ENCODE measurements at places on chromosomes 4 and X.

DNA sequence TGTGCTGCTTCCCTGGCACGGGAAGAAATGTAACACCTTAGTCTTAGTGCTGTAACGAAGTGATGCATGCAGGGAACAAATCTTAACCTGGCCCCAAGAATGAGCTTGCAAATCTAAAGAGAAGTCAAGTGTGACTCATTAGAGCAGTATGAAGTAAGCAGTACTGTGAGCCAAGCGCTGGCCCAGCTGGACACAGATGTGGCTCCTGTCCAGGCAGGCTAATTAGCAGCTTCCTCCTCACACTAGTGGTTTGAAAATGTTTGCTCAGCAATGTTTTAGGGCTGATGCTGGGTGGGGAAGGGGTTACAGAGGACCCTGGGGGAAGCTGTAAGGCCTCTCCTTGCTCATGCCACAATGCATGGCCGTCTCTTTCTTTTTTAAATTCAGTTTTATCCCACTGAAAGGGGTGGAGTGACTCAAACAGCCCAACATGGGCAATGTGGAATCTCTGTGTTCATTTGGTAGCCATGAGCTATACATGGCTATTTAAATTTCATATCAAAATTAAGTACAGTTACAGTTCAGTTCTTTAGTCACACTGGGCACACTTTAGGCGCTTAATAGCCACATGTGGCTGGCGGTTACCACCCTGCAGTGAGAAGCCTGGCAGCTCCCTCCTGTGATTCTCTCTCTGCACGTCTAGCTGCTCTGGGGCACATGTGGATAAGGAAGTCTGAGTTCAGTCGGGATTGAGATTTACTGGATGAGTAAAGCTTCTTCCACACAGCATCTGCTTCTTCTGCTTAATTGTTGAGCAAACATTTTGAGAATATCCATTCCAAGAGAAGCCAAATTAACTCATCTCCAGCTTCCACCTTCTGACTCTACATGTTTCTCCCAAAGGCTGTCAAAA is 48.8 kb downstream of the MAP7D2 start:
- DNase-seq = no peak

DNA sequence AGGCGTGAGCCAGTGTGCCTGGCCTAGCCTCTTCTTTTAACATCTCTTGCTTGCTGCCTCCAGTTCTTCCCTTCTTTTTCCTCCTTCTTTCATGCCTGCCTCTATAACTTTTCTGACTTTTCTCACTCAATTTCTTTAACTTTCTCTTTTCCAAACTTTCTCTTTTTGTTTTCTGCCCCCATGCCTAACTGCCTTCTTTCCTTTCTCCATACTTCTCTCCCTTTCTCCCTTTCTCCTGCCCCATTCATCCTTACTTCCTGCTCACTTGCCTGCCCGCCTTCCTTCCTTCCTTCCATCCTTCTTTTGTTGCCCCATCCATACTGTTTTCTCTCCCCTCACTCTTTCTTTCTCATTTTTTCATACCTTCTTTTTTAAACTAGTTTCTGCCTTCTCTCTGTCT is 105.2 kb downstream of the RBMX2 start:
- no peak for DNase-seq

- no peak for DNase-seq
Measured at GRCh38 chrX:53250556-53250955, 25.5 kb upstream of the KDM5C start.

- DNase-seq = no peak
Measured at GRCh38 chr4:2907706-2908293, 55.4 kb downstream of the NOP14 start.

DNA sequence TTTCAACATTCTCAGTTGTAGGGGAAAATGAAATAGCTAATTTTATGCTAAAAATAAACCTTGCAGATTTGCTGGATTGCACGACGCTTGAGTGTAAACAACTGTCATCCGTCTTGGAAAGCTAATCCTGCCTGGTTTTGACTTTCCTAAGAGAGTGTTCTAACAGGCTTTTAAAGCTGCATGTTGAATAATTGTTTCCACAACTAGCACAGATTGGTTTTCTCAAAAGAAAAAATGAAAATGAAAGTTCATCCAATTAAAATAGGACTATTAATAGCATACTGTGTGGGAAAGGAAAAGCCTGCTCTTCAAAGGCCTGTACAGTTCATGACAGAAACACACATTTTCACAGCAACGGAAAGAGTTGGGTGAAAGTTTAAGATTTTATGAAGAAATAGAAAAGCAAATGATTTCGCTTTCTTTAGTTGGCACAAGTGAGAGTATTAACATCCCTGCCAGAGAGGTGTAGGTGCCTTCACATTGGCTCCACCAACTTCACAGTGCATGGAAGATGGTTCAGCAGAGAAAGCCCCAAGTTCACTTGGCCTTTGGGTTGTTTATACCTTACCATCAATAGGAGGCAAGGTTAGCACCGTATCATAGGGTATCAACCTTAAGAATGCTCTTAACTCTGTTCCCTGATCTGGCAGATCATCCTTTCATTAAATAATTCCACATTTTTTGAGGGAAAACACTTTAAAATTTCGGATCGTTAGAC is 140.0 kb upstream of the GUCY1A1 start:
- no peak for DNase-seq

- no peak for DNase-seq
Measured at GRCh38 chrX:3711331-3711917, 2.0 kb downstream of the PRKX start.

- no peak for DNase-seq
Measured at GRCh38 chr4:46385946-46386345, 4.0 kb downstream of the GABRA2 start.

DNA sequence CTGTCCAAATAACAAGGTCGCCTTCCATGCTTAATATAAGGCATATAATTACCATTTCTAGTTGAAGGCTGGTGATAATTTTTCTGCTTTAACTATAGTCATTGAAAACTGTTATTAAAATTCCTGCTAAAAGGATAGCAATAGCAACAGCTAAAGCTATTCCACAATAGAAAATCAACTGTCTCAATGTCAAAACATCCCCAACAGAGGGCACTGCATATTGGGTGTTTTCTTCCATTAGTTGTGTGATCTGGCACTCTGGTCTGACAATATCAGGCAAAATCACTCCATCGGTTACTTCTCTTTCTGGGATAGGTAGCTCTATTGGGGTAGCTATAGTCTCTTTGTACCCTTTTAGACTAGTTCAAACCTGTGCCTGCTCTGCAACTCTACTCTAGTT is 53.5 kb downstream of the TMPRSS11F start:
- DNase-seq = no peak

DNA sequence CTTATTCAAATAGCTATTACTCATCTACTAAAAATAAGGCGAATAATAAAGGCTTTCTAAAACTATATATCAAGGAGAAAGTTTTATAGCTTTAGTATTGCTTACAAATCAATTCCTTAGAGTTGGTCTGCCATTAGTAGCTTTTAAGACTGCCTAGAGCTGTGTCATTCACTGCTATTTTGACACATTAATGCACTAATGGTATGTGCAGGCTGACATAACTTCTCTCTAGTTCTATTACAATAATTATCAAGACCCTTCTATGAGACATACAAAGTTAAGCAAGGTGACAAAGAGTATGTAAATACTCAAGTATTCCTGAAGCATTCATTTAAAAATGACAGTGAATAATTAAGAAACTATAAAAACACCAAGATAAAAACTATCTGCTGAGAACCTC is 625.3 kb downstream of the STPG2 start:
- no peak for DNase-seq

- DNase-seq = no peak
Measured at GRCh38 chr4:153276971-153277370, 67.5 kb upstream of the MND1 start.

DNA sequence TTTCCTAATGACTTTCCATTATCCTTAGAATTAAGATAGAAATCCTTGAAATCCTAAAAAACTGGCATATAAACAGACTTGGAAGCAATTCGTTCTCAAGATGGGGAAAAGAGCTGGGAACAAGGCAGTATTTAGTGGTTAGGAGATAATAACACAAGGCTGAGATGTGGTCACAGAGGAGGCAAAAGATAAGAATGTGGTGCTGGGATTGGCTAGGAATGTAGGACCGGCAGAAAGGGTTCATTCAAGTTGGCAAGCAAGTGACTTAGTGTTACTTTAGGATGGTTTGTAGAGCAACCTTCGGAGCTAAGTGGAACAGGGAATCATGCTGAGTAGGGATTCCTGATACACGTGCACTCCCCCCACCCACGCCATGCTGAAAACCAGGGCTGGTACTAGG is 121.9 kb upstream of the RPS6KA3 start:
- DNase-seq = no peak

- DNase-seq = no peak
Measured at GRCh38 chrX:21973321-21974010, 33.0 kb downstream of the SMS start.

DNA sequence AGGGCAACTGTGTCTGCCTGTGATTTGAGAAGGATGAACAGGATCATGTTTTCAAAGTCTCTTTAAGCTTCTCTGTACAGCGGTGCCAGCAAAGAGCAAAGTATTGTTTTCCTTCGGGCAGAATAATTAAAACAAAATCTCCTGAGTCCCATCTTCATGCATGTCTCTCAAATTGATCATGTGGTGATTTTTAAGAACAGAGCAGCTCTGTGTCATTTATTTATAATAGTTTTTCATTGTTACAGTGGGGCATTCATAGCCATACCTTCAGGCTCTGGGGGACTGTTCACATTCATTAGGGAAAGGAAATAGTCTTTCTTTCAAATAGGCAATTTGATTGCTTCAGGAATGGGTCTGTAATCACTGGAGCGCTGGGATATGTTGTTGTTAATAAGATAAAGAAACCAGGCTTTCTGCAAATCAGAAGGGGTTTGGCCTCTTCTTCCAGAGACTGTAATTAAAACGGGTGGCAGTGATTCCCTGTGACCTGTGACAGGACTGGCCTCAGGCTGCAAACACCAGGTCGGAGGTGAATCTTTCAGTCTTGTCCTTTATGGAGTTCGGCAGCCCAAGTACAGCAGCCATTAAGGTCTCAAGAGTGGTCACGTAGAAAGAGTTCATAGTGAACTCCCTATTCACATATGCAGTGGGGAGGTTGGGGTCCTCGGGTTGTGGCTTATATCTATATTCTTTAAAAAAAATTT is 29.3 kb upstream of the CBR4 start:
- DNase-seq = peak; percentile 35

GRCh38 chrX:72644946-72645345 is 69.2 kb downstream of the PHKA1 start:
- peak; percentile 25 for DNase-seq

DNA sequence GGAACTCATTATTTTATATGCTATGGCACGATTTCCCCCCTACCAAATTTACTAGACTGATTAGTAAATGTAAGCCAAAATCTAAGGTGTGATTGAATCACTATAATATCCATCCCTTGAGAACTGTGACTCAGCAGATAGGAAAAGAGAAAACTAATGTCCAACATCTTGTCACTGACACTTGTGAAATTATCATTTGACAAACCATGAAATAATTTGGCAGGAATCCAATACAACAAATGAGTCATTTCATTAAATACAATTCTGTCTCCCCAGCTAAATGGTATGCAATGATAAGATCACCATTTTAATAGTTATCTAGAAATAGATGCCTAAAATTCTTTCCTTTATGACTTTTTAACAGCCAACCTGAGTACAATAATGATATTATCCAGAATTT is 462.3 kb downstream of the DMD start:
- no peak for DNase-seq

- DNase-seq = no peak
Measured at GRCh38 chr4:7854697-7855370, 84.8 kb downstream of the AFAP1 start.

DNA sequence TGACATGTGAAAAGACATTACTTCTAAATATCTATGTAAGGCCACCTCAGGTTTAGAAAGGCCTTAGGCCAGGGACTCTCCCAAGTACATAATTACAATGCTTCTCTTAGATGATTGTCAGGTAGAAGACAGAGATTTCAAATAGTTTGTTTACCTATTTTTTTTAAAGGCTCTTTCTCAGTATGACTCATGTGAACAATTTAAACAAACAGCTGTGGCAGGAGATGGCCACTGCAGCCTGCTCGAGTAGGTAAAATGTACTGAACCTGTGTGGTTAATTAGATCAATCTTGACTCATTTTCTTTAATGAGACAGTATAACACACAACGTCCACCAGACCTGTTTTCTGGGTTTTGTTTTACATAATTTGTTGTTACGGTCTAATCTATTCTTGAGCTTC is 50.2 kb downstream of the LEF1 start:
- no peak for DNase-seq

DNA sequence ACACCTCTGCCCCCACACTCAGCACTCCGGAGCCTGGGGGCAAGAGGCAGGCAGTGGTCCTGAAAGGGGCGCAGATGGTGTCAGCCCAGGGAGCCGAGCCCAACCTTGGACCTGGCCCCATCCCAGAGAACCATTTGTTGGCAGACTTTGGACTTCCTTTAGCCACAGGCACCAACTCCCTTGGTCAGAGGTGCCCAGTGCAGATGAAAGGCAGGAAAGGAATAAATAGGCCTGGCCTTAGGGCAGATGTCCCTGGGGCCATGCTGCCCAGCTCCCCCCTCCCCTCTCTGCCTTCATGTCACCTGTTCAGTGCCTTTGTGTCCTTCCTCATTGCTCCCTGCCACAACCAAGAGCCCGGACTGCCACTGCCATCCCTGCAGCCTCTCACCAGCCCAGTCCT is 52.8 kb downstream of the SEL1L3 start:
- DNase-seq = no peak

DNA sequence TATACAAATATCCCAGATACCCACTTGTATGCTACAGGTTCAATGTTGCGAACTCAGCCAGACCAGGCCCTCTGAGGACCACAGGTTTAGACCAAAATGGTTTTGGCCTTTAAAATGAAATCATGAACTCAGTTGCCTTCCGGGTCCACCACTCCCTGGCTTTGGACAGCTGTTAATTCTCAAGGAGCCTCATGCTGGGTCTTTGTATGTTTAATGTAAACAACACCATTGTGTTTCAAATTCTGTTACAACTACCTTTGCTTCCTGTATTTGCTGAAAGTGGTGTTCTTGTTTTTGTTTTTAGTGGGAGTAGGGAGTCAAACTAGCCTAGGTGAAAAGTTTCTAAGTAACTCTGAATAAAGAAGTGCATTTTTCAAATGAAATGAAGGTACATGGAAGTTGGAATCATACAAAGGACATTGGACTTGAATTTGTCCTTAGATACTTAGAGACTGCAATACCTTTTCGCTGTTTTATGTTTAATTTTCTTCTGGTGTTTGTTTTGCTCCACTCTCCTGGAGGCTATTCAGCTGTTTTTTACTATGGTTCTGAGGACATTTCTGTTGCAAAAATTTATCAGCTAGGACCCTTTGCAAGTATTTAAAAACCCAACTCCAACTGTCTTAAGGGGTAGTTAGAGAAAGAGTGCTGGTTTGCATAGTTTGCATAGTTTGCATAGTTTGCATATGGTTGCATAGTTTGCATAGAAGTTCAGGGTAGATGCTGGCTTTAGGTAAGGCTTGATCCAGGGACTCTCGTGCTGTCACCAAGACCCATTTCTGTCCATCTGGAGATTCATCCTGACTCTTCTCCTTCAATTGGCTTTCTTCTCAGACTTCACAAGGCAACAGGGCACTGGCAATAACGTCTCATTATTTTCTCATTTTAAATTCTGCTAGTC is 70.1 kb downstream of the MID1IP1 start:
- no peak for DNase-seq

All from BE2C (cell line).